Naive thymus-derived CD4-positive, alpha-beta T cell (primary cell): ENCODE measurements at places on chromosomes 5 and 9. TPM values are rescaled to one million over a fixed set of nuclear protein-coding genes. Genes with fewer than 3 reads are reported as not detected.
A peak's percentile ranks its signal among the peaks of the same experiment; 100 is the strongest.

Gene FOXB2
- not detected for total RNA-seq

Gene HMCN2
- total RNA-seq = not detected

Gene PDGFRB
- total RNA-seq = not detected

Gene RAI14
- not detected for total RNA-seq

Gene PAEP
- total RNA-seq = not detected

Gene BHMT
- total RNA-seq = not detected

DNA sequence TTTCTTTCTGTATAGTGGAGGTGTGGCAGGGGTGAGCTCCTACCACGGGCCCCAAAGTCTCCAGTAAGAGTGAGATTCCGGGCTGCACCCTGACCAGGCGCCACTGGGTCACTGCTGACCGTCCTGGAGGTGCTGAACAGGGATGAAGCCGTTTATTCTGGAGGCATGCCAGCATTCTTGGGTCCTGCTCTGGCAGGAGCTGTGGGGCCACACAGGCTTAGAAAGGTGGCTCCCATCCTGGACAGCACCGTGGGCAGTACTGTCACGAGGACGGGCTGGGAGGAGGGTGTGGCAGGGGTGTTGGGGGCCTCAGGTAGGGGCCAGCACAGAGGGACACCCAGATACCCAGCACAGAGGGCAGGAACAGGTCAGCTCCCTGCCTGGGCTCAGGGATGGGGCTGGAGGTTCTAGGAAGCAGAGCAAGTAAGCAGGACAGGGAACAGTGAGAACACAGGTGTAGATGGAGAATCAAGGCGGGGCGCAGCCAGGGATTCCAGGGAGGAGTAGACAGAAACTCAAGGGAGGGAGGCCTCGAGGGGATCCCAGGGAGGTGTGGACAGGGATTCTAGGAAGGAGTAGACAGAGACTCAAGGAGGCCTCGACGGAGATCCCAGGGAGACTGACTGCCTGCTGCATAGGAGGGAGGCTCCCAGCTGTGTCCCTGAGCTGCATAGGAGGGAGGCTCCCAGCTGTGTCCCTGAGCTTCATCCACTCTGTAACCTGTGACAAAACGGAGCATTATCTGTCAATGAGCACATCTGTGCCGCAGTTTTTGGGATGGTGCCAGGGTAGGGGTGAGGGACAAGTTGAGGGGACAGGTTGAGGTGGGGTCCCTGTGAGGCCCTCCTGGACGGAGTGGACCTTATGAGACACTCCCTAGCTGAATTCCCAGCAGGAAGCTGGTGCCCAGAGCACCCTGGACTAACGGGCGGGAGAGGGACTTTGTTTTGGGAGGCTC lies 1.1 kb upstream of the PLEKHG4B start:
- no peaks in the 10 kb centered on the region for H3K4me1 ChIP-seq
- H3K36me3 ChIP-seq = no peaks in the 10 kb centered on the region
- H3K27me3 ChIP-seq = peaks cover 8% of the 10 kb centered on the region
- H3K27ac ChIP-seq = no peak overlapping the region
- H3K4me3 ChIP-seq = no peak overlapping the region

DNA sequence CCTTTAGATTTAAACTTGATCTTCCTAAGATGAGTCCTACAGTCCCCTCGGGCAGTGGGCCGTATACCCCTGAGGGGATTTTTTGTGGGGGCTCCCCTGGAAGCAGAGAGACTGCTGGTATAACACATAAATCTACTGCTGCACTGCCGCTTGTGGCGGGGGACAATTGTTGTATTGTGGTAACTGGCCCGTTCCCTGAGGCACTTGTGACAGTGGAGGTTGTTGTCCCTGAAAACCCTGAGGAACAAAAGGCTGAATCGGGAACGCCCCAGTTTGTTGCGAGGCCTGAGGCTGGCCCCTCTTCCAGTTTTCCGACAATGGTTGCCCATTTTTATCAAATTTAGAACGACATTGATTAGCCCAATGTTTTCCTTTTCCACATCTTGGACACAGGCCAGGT lies 4.7 kb upstream of the TMEM141 start:
- no peak overlapping the region for H3K4me3 ChIP-seq
- no peak for DNase-seq
- H3K36me3 ChIP-seq = no peaks in the 10 kb centered on the region
- H3K27me3 ChIP-seq = no peaks in the 10 kb centered on the region
- peaks cover 8% of the 10 kb centered on the region for H3K4me1 ChIP-seq

DNA sequence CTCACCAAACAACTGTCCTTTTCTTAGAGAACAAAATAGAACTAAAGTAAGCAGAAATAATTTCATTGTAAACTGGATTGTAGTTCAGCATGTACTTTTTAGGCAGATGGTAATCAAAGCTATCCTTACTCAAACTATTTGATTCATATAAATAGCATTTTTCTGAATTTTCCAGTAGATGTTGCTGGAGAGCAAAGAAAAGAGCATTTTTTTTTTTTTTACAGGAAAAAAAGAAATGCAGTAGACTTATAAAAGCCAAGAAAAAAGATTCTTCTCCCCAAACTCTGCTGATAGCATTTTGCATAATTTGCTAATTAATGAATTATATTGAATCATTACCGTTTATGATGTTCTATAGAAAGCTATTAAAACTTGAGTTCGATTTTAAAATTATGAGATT lies 715.3 kb upstream of the WWC1 start:
- H3K27ac ChIP-seq = no peak overlapping the region
- H3K27me3 ChIP-seq = no peaks in the 10 kb centered on the region
- no peaks in the 10 kb centered on the region for H3K36me3 ChIP-seq
- H3K4me1 ChIP-seq = no peaks in the 10 kb centered on the region
- no peak for DNase-seq
- no peak overlapping the region for H3K4me3 ChIP-seq

DNA sequence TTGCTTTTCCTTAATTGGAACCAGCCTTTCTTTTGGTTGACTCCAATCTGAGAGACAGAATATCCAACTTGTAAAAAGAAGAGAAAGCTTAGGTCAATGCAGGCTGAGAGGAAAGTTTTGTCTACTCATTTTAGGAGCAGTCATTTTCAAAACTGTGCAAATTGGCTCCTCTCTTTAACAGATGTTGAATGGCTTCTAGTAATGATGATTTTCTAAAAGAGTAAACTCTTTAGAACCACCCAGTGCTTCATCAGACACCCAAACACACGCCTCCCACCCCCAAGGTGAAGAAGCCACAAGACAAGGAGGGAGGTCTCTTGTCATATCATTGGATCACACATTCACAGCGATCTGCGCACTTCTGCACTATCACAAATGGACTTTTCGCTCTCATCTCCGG lies 116.3 kb upstream of the KLF9 start:
- peaks cover 9% of the 10 kb centered on the region for H3K4me1 ChIP-seq
- no peaks in the 10 kb centered on the region for H3K27me3 ChIP-seq
- H3K27ac ChIP-seq = no peak overlapping the region
- no peak for DNase-seq
- no peaks in the 10 kb centered on the region for H3K36me3 ChIP-seq

GRCh38 chr5:143275512-143276363 lies 127.7 kb downstream of the NR3C1 start:
- H3K4me1 ChIP-seq = no peaks in the 10 kb centered on the region
- H3K27me3 ChIP-seq = no peaks in the 10 kb centered on the region
- no peak overlapping the region for H3K27ac ChIP-seq
- no peaks in the 10 kb centered on the region for H3K36me3 ChIP-seq

DNA sequence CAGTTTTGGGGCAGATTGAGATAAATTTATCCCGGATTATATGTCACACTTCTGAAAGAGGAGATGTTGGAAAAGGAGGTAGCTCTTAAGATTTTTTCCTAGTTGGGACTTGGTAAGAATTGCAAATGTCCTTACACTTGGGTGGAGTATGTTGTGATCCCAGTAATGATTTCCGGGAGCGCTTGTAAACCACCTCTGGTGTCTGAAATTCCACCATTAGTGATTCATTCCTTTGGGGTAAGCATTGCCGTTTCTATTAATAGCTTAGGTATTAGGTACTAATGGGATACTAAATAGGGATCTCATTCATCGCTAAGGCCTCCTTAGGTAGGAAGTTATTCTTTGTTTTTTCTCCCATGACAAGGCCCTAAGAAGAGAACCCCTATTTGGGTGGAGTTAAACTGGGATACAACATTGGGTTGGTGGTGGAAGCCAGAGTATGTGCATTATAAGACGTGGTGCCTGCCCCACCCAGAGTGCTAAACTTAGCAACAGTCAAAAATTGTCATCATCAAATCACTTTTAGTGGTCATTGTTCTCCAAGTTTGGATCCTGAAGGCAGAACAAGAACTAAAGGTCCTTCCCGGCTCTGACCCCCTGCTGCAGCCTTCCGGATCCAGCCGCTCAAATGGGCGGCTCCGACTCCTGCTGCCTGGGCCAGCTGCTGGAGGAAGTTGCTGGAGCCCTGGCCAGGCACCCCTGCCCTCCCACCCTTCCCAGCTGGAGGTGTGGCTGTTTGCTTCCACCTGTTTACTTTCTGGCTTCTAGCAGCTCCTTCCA lies 31.7 kb upstream of the DAB2IP start:
- no peaks in the 10 kb centered on the region for H3K27me3 ChIP-seq
- no peak for DNase-seq
- no peaks in the 10 kb centered on the region for H3K4me1 ChIP-seq
- no peak overlapping the region for H3K4me3 ChIP-seq
- H3K36me3 ChIP-seq = no peaks in the 10 kb centered on the region

DNA sequence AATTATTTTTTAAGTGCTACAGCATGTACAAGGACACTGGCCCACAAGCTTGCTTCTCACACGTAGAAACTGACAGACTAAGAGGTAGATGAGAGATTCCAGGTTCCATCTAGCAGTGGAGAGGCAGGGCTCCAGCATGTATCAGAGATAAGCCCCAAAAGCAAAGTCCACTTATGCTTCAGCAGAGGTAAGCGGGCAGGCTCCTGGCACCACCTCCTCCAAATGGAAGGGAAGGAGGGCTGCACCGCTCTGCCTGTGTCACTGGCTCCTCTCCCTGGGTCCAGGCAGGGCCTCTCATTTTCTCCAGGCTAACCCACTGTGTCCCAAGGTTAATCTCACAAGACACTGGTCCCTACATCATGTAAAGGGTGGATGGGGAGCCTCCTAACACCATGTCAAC lies 15.9 kb downstream of the GRHPR start:
- H3K27ac ChIP-seq = no peak overlapping the region
- H3K27me3 ChIP-seq = no peaks in the 10 kb centered on the region
- H3K4me1 ChIP-seq = no peaks in the 10 kb centered on the region
- H3K36me3 ChIP-seq = peaks cover 93% of the 10 kb centered on the region
- H3K4me3 ChIP-seq = no peak overlapping the region

DNA sequence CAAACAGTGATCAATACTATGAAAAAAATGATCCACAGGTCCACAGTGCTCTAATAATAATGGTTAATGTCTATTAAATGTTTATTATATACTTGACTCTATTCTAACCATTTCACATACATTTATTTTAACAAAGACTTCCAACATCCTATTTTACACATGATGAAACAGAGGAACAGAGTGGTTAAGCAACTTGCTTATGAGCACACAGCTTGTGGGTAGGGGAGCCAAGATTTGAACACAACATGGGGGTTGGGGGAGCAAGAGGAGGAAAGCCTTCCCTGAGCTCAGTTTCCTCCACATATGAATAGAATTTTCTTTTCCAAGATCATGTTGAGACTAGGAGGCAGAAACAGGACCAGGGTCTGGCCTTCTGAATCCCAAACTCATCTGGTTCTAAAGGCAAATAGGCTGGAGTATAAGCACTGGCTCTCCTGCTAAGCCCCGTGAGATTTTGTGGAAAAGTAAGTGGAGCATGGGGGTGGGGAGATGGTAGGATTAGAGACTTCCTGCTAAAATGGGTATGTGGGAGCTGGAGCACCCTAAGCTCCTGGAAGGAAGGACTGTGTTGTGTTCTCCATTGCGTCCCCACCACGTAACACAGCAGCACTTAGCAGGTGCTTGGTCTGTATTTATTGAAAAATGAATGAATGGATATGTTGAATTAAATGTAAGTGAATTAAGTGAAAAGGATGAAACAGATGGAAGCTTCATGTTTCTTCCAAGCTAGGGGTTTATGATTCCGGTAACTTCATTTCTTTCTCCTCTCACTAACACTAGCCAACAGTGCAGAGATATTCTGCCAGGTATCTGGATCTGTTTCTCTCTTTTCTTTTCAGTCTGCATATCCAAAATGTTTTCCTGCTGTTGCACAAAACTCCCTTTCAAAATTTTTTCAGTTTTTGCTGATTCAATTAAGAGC lies 26.9 kb upstream of the GALNT10 start:
- no peaks in the 10 kb centered on the region for H3K36me3 ChIP-seq
- no peak overlapping the region for H3K27ac ChIP-seq
- H3K4me1 ChIP-seq = no peaks in the 10 kb centered on the region
- no peaks in the 10 kb centered on the region for H3K27me3 ChIP-seq
- H3K4me3 ChIP-seq = no peak overlapping the region
- no peak for DNase-seq

DNA sequence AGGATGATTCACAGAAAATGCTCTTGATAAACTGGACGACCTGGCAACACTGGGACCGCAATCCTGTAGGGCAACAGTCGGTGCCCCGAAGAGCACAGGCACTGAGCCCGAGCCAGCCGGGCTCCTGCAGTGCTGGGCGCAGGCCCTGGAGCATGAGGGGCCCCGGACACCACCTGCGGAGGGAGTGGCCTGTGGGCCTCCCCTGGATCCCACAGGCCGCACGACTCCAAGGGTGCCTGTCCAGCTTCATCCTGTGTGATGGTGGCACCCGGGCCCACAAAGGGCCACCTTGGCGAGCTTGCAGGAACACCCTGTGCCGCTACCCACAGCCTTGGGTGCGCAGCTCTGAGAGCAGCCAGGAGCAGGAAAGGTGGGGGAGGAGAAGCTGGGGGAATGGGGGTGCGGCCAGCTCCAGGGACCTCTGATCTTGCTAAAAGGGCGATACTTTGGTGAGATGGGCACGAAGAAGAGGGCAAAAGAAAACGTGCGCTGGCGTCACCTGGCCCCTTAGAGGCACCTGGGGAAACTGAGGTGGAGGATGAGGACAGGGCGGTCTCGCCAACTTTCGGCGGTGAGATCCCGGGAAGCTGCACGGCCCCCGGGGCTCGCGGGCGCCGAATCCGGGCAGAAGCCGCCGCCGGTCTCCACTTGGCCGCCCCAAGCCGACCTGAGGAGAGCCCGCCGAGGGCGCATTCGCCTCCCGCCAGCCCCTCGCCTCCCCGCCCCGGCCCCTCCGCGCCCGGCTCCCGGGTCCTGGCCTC lies 722 bp downstream of the TBC1D9B start:
- DNase-seq = peak; percentile 37
- H3K27me3 ChIP-seq = no peaks in the 10 kb centered on the region
- H3K4me3 ChIP-seq = peak overlapping the region; percentile 48
- peaks cover 4% of the 10 kb centered on the region for H3K36me3 ChIP-seq
- peak overlapping the region; percentile 54 for H3K27ac ChIP-seq
- peaks cover 14% of the 10 kb centered on the region for H3K4me1 ChIP-seq

DNA sequence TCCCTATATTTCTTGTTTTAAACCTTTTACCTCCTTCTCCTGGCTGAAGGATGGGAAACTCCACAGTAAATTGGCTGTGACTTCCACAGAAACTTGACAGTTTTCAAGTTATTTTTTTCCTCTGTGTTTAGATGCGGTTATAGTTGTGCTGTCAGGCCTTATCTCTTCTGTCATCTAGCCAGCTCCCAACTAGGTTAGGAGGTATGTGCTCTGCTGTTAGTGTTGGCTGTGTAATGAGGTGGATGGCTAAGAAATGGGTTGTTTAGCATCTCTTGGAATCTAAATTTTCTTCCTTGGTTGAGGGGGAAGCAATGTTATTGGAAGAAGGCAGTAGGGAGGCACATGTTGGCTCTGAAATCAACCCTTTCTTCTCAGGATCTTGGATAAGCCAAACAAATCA lies 149.9 kb upstream of the RUSC2 start:
- no peak overlapping the region for H3K27ac ChIP-seq
- no peaks in the 10 kb centered on the region for H3K27me3 ChIP-seq
- no peaks in the 10 kb centered on the region for H3K4me1 ChIP-seq
- no peak overlapping the region for H3K4me3 ChIP-seq
- DNase-seq = no peak
- H3K36me3 ChIP-seq = no peaks in the 10 kb centered on the region

- no peak for DNase-seq
- no peaks in the 10 kb centered on the region for H3K4me1 ChIP-seq
- H3K27me3 ChIP-seq = no peaks in the 10 kb centered on the region
- no peaks in the 10 kb centered on the region for H3K36me3 ChIP-seq
These were observed 113.4 kb downstream of the TLE1 start for GRCh38 chr9:81575956-81576355.
